A549 treated with RU486 at 1 μM for 4 hours (cell line): ENCODE measurements at places on chromosomes 4 and X. TPM values are rescaled to one million over a fixed set of nuclear protein-coding genes. Genes with fewer than 3 reads are reported as not detected.

The USP17L11 gene
- total RNA-seq: not detected in 5 replicates

The DCX gene
- not detected in 5 replicates for total RNA-seq

The USP51 gene
- total RNA-seq: 0.30 to 0.49 TPM (median 0.45 TPM) in 5 replicates

The ARL9 gene
- not detected in 5 replicates for total RNA-seq

The TRIM61 gene
- not detected in 5 replicates for total RNA-seq

The CA5B gene
- 2.3 to 2.9 TPM (median 2.6 TPM) in 5 replicates for total RNA-seq

The SORBS2 gene
- 0.20 to 0.43 TPM in 2 of 5 replicates, not detected in the others for total RNA-seq

The MAGEA3 gene
- total RNA-seq: 2.5 to 4.6 TPM (median 2.8 TPM) in 5 replicates
